ENCODE measurements at places on chromosomes 1 and 21.

DNA sequence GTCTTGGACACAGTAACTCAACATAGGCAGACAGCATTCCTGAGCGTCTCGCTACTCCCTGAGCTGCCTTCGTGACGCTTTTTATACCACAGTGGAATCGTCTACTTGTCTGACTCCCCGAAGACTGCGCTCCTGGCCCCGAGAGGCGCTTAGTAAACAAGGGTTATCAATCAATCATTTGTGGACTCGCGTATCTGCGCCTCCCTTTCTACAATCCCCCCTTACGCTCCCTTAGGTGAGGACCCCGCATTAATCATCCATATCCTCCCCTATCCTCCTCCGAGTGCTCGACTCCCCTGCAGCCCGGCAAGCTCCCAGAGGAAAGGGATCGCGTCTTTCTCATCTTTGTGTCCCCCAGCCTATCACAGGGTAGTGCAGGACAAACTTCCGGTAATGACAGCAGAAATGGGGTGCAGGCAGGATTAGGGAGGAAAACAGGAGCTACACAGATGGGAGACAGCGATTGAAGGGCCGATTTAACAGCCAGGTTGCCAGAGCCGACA, 522 bp downstream of the TMEM59 start:
- DNase-seq: peak; percentile 1

GRCh38 chr1:31004231-31004621, 61.3 kb downstream of the PUM1 start:
- no peak for DNase-seq

- DNase-seq: no peak
Measured at GRCh38 chr1:246875041-246876026, 56.4 kb downstream of the AHCTF1 start.

GRCh38 chr1:80384083-80384830, 1377.7 kb upstream of the ADGRL4 start:
- no peak for DNase-seq

GRCh38 chr21:45560106-45561021, 18.1 kb upstream of the SLC19A1 start:
- DNase-seq: no peak

DNA sequence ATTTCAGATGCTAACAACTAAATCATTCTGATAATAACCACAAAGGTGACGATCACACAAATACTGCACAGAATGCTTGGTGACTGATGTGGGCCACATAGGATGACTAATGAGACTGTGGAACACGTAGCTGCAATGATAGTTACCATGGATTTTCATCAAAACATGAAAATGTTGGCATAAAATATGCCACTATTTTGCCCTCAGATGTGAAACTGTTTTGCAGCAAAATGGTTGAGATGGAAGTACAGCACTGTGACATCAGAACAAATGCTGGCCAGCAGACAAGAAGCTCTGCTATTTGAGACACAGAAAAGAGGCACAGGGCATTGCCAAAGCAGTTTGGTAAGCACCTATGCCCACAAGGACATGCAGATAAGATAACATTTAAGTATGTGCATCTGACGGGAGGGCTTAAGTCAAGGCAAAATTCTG, 83.8 kb downstream of the NIBAN1 start:
- DNase-seq: no peak

Data from stimulated activated CD4-positive, alpha-beta T cell treated with anti-CD3 and anti-CD28 coated beads, Interleukin-1b, Interleukin-23, amount 100 ng/mL, for 1 hour (primary cell).